ENCODE measurements at places on chromosomes 13 and 19.

GRCh38 chr13:43908156-43909126 lies 28.7 kb downstream of the LACC1 start:
- no peak overlapping the region for H3K4me3 ChIP-seq
- H3K27me3 ChIP-seq: no peaks in the 10 kb centered on the region
- H3K27ac ChIP-seq: no peak overlapping the region
- H3K4me1 ChIP-seq: peaks cover 8% of the 10 kb centered on the region
- DNase-seq: peak; percentile 39

DNA sequence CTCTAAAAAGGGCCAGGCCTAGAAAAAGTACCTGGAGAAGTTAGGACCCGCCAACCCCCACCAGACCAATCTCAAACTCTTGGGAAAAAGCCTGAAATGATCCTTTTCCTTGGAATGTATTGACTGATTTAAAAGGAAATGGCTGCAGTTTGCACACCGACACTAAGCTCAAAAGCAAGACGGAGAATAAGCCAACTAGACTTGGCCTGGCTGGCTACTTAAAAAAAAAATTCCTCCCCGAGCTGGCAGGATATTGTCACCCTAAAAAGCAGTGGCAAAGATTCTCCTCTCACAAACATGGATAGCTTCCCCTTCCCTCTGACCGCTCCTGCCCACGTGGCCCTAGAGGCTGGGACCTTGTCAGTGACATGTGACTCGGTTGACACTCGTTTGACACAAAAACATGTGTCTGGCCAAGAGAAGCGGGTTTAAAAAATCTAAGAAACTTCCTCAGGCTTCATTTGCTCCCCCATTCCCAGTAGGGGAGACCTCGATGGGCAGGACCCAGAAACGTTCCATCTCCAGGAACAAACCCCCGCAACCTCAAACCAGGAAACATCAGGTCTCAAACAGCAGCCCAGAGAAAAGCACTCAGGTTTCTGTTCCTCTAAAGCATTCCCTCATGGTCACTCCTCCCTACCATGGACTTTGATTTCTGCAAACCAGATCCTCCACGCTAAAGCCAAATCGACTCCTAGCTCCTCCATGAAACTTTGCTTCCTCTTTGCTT lies 1.3 kb downstream of the RFX1 start:
- H3K4me3 ChIP-seq: peak overlapping the region; percentile 90
- DNase-seq: no peak
- peaks cover 4% of the 10 kb centered on the region for H3K4me1 ChIP-seq
- H3K27me3 ChIP-seq: no peaks in the 10 kb centered on the region
- H3K36me3 ChIP-seq: peaks cover 19% of the 10 kb centered on the region

DNA sequence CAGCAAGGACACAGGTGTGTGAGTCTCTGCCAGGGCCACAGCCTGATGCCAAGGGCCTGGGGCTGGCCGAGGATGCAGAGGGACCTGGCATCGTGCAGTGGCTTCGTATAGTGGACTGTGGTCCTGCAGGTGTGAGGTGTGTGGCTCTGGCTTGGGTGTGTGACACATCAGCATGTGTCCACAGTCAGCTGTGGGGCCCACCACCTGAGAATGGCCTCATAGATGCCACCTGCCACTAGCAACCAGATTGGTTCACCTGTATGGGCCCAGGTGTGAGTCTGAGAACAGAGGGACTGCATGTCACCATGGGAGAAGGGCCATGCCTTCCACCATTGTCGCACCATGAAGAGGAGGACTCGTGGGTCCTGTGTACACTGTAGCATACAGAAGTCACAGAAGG lies 2.4 kb downstream of the PPP1R14A start:
- H3K4me1 ChIP-seq: peaks cover 11% of the 10 kb centered on the region
- H3K4me3 ChIP-seq: no peak overlapping the region
- no peaks in the 10 kb centered on the region for H3K36me3 ChIP-seq

DNA sequence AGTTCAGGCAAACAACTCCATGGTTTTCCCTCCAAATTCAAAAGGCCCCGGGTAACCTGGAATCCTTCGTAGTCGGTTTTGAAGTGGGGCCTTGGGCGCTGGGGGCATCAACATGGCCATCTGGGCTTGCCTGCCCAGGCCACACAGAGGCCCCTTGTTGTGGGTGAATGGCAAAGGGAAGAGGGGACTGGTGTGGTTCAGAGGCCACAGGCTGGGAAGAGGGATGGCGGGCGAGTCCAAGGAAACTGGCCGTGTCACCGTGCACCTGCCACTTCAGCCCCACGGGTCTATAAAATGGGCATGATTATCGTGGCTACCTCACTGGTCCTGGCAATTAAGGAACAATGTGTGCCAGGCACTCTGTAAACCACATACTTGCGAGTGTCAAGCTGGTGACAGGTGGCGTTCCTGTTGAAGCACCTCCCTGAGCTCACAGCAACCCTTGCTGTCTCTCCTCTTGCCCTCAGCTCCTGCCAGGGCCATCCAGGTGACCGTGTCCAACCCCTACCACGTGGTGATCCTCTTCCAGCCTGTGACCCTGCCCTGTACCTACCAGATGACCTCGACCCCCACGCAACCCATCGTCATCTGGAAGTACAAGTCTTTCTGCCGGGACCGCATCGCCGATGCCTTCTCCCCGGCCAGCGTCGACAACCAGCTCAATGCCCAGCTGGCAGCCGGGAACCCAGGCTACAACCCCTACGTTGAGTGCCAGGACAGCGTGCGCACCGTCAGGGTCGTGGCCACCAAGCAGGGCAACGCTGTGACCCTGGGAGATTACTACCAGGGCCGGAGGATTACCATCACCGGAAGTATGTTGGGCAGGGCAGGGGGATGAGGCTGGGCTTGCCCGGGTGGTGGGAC lies 1.3 kb downstream of the LSR start:
- H3K27ac ChIP-seq: peak overlapping the region; percentile 99
- peak overlapping the region; percentile 92 for H3K4me3 ChIP-seq
- H3K27me3 ChIP-seq: no peaks in the 10 kb centered on the region
- peaks cover 16% of the 10 kb centered on the region for H3K4me1 ChIP-seq

DNA sequence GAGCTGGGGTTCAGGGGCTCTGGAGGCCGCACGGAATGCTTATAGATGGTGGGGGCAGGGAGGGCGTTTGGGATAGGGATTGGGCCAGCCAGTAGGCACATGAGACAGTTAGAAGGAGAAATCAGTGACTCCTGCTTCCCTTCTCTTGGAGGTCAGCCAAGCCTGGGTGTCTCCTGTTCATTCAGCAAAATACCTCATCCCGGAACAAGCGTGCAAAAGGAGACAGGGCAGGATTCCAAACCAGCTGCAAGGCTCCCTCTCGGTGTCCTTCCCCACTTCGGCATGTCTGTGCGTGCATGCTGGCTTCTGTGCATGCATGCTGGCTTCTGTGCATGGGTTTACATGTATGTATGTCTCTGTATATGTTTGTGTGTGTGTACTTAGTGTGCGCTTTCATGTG lies 37.3 kb upstream of the PEPD start:
- no peaks in the 10 kb centered on the region for H3K4me1 ChIP-seq
- H3K27ac ChIP-seq: no peak overlapping the region
- no peaks in the 10 kb centered on the region for H3K36me3 ChIP-seq

DNA sequence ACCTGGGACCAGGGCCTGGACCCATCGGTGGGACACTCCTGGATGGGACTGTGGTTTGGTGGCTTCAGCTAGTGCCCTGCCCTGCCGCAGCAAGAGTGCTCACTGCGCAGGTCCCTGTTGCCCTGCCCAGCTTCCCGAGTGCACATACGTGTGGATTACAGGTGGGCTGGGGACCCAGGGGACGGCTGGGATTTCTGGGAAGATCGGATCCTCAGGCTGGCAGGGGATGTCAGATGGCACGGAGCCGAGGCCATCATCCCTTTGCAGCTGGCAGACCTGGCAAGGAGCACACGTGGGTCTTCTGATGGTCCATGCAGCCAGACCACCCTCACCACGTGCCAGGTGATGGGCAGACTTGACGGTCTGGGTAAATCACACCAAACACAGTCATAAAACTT lies 69.3 kb downstream of the CHST8 start:
- no peak overlapping the region for H3K4me3 ChIP-seq
- H3K4me1 ChIP-seq: no peaks in the 10 kb centered on the region

Data from MCF 10A (cell line).